ENCODE measurements at places on chromosomes 1 and 21.

GRCh38 chr1:202107801-202108731, 14.7 kb upstream of the GPR37L1 start:
- no peak for DNase-seq

- peak; percentile 79 for DNase-seq
These were observed at the start of the genes EFCAB7 and ITGB3BP for GRCh38 chr1:63522891-63523728. TSS of gene EFCAB7 (plus strand) at chr1:63523525. CDS start at chr1:63525573, 2,048 bp downstream. TSS of gene ITGB3BP (minus strand) at chr1:63523225. CDS start at chr1:63523133, 92 bp downstream.

- no peak for DNase-seq
These were observed 108.2 kb downstream of the NAV1 start for GRCh38 chr1:201647094-201647493.

DNA sequence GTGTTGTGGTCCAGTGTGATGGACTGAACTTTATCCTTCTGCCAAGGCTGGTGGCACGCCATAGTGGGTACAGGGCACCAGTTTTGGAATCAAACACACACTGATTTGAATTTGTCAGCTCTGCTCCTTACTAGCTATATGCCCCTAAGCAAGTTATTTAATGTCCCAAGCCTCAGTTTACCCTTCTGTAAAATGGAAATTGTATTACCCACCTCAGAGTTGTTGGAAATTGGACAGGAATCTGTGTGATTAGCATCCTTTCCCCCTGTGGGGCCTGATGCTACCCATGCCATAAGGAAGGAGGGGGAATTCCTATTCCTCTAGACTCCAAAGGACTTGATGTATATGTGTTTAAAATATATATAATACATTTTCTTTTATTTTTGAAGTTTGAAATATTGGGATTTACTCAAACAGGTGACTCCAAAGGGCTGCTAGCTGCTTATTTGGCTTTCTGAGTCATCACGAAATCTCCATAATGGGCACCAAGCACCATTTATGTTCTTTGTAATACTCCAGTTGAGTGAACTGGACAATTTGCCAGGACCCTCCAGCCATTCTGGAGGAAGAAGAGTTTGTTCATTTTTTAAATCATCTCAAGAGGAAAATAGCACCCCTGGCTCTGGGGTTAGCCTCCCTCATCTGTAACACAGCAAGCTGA, 224.5 kb upstream of the TMEM51 start:
- no peak for DNase-seq

GRCh38 chr1:183884526-183884925, 79.6 kb downstream of the RGL1 start:
- DNase-seq, result no peak

GRCh38 chr1:235843461-235843961, 23.2 kb downstream of the LYST start:
- DNase-seq, result no peak

DNA sequence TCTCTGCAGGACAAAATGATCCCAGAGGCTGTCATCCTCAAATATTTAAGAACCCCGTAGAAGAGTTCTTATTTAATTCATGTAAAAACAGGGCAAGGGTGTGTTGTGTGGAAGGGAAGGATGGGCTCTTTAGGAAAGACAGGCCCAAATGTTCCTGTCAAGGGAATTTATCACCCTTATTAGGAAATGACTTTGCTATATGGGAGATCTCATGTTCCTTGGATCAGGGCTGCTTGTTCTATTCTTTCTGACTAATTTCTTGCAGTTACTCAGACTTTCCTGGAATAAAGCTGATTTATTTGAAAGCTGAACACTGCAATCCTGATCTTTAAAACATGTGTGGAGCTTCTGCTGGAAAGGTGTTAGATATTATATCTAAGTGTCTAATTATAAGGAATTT, 72.8 kb downstream of the SELENOF start:
- no peak for DNase-seq

DNA sequence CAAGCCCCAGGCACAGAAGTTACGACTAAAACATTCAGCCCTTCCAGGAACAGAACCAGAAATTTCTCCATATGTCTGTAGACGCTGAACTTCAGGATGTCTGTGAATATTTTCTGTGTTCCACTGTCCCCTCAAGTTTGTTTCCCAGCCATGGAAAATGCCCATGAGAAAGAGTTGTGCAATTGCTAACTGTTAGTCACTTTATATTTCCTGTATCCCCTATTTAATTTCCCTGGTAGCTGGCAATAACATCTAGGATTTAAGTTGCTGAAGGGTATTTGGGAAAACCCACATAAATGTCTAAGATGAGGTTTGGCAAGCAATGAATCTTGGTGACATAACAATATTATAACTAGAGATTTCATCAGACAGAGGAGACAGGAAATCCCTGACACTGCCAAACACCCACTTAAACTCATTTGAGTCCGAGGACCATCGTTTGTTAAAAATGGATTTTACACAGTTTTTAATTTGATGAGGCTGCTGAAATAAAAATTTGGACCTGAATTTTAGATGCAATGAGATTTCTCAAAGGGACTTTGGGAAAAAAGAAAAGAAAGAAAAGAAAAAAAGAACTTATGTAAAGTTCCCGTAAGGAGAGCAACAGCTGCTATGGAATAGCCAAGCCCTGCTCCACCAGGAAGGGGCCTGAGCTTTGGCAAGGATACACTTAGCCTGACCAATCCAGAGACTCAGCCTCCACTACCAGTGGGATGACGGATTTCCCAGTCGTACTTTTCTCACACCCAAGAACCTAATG, 21.8 kb upstream of the ERRFI1 start:
- DNase-seq, result no peak

- DNase-seq, result no peak
These were observed 125.5 kb downstream of the NTPCR start for GRCh38 chr1:233075915-233076295.

GRCh38 chr1:221858818-221859611, 117.1 kb upstream of the DUSP10 start:
- DNase-seq, result no peak

GRCh38 chr1:154765970-154766369, 104.1 kb downstream of the KCNN3 start:
- no peak for DNase-seq

GRCh38 chr1:67672260-67672803, 12.7 kb upstream of the GADD45A start:
- no peak for DNase-seq

GRCh38 chr21:44918107-44918470, 2.6 kb downstream of the ITGB2 start:
- DNase-seq, result no peak

GRCh38 chr21:40846103-40846502, 855 bp downstream of the DSCAM start:
- DNase-seq, result no peak

GRCh38 chr1:56566061-56566744, 13.2 kb downstream of the PLPP3 start:
- no peak for DNase-seq

- DNase-seq, result no peak
These were observed 240.6 kb downstream of the NCAM2 start for GRCh38 chr21:21238629-21239400.

DNA sequence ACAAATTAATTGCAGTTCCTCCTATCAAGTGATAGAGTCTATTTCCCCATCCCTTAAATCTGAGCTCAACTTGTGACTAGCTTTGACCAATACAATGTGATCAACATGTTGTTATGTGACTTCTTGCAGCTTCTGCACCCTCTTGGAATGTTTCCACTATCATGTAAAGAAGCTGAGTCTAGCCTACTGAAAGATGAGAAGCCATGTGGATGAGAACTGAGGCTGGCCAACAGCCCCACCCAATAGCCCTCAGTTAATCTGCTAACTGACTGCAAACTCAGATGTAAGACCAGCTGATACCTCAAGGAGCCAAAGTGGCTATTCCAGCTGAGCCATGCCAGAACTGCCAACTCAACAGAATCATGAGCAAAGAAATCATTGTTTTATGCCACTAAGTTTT, 44.0 kb downstream of the LYST start:
- no peak for DNase-seq

- DNase-seq, result no peak
These were observed 317.2 kb downstream of the LTN1 start for GRCh38 chr21:28675331-28676041.

- no peak for DNase-seq
These were observed 8.0 kb downstream of the KIAA1614 start for GRCh38 chr1:180920702-180921101.

- DNase-seq, result no peak
These were observed 3.3 kb upstream of the IRF2BP2 start for GRCh38 chr1:234613128-234613875.

DNA sequence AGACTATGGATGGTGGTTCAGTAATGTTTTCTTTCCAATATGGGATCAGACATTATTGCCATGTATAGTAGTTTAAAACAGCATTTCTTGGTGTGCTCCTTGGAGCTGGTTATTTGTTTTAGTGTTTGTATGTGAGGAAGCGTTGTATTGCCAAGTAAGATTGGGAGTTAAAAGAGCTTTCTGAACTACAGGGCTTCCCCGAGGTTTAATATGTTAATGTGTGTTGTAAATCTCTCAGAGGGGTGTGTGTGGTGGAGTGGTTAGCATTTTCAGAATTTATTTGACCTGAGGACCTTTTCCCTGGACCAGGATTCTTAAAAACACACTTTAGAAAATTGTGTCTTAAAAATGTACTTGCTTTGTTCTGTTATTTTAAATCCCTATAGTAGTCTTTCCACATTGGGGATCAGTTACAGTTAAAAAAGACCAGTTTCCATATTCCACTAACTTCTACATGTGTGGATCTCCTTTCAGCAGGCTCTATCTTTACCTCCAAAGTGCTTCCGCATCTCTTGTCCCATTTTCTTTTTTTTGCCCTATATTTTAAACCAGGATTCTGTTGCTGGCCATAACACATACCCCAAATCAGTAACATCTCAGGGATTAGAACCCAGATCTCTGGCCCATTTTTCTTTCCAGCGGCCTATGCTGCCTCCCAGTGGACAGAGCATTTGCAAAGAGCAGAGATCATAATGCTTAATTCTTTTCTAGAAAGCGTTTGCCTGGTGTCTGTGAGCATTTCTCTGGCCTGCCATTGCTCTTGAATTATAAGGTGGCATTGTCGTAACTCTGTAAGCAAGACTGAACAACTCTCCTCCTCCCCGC, 58.6 kb downstream of the PBX1 start:
- no peak for DNase-seq

DNA sequence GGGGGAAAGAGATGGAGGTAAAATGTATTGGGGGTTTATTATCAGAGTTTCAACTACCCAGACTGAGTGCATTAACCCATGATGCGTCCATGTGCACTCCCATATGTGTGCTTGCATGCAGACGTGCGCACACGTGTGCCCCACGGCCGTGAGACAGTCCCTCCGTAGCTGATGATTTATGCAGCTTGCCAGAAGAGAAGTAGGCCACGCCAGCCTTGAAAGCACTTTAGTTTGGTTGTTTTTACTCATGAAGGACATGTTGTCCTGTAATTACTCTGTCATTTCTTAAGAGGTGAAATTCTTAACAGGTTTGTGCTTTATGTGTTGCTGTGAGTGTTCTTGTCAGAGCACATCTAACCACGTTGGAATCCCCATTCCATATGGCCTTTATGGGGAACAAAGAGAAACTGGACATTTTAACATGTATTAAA, 467.8 kb downstream of the LMO4 start:
- DNase-seq, result no peak

GRCh38 chr1:41812051-41812450, 106.7 kb downstream of the HIVEP3 start:
- DNase-seq, result peak; percentile 65

DNA sequence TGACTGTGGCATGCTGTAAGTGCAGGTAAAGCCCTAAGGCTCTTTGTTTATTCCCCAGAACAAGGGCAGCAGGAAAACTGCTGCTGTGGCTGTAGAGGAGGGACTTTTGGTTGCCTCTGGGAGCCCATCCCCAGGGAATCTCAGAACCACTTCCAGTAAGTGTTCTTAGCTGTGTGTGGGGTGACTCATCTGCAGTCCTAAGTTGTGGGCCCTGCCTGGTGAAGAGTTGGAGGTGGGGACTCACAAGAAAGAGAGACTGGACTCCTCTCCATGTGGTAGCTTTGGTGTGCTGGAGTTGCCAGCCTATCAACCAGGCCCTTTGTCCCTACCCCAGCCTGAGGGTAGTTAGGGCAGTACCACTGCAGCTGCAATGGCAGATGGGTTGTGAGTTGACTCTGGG, 24.0 kb upstream of the DENND1B start:
- no peak for DNase-seq

DNA sequence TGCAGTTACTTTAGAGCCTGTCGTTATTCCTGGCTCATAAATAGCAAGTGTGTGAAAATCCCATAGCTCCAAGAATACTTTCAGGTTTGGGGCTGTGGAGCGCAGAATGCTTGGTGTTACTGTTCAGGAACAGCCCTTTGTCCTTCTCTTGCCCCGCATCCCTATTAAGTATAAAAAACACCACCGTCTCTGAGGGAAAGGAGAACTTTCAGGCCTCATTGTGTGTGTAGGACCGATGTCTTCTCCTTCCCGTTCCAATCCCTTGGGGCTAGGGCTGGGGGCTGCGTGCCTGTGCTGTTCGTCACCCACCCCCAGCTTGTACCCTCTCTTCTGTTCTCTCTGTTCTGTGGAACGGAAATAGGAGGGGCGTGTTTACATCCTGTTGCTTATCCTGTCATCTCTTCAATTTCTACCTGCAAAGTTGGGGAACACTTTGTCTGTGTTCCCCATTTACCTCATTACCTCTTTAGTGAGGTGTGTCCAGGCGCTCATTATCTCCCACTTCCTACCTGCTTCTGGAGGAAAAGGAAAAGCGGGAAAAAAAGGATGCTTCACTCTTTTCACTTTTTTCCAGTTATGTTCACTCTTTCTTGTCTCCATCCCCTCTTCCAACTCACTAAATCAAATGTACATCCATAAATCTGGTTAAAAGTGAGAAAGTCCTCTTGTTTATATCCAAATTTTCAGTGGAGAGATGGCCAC, 788 bp upstream of the TXNIP start:
- no peak for DNase-seq

DNA sequence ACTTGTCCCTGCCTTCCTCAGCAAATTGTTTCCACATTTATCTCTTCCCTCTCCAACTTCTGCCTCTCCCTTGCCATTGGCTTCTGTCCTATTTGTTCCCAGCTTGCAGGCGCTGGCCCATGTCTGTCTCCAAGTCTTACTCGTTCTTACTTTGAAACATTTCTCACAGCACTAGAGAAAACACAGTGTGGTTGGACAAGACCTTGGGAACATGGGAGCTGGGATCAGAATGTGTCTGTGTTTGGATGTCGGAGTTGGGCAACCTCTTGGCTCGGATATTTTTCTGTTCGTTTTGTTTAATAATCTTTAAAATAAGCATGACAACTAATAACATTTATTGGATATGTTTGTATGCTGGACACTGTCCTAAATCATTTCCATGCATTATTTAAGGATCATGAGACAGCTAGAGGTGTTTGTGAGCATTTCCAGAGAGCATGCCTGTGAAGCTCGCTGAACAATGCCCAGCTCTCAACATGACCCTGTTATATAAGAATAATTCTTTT, 5.9 kb upstream of the BRWD1 start:
- DNase-seq, result no peak

GRCh38 chr1:218536296-218536986, 191.3 kb downstream of the TGFB2 start:
- no peak for DNase-seq

- DNase-seq, result no peak
These were observed 2.7 kb downstream of the SLX9 start for GRCh38 chr21:44942566-44942965.

DNA sequence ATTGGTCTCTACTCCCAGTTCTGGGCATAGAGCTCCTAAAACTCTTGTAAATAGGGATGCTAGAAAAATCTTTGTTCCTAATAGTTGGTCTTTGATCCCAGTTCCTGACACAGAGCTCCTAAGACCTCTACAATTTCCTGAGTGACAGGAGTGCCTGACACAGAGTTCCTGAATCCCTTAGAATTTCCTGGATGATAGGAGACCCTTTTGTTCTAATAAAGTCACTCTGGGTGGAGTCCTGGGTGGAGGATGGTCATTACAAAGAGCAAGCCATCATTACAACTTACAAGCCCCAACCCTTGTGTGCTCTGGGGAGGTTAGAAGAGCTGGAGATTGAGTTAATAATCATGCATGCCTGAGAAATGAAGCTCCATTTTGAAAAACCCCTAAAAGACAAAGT, 58.4 kb downstream of the ZZZ3 start:
- DNase-seq, result no peak

All from stimulated activated CD4-positive, alpha-beta T cell treated with anti-CD3 and anti-CD28 coated beads, TNF-alpha, amount 100 ng/mL, for 48 hours (primary cell).